Vagina (tissue), 2 donors: ENCODE measurements at places on chromosomes 3 and 15. TPM values are rescaled to one million over a fixed set of nuclear protein-coding genes. Genes with fewer than 3 reads are reported as not detected.
A peak's percentile ranks its signal among the peaks of the same experiment; 100 is the strongest.

The IP6K2 gene
- total RNA-seq, result 119 TPM

The OXSM gene
- total RNA-seq, result 5.9 TPM

The RABL3 gene
- total RNA-seq, result 12.8 TPM

The HRH1 gene
- 9.3 TPM for total RNA-seq

The ITGA11 gene
- 15.5 TPM for total RNA-seq

GRCh38 chr15:68797191-68797590 is 23.5 kb downstream of the ANP32A start:
- peaks cover 84% of the 10 kb centered on the region for H3K4me1 ChIP-seq
- H3K27me3 ChIP-seq, result no peaks in the 10 kb centered on the region
- peak overlapping the region; percentile 39 for H3K27ac ChIP-seq
- H3K36me3 ChIP-seq, result no peaks in the 10 kb centered on the region

- H3K4me1 ChIP-seq, result peaks cover 18% of the 10 kb centered on the region
- H3K36me3 ChIP-seq, result no peaks in the 10 kb centered on the region
- DNase-seq, result no peak
- H3K27ac ChIP-seq, result peak overlapping the region; percentile 95
- H3K27me3 ChIP-seq, result no peaks in the 10 kb centered on the region
Measured at GRCh38 chr15:42919308-42919707, 1.3 kb downstream of the TTBK2 start.

- no peaks in the 10 kb centered on the region for H3K27me3 ChIP-seq
- no peak for DNase-seq
- H3K4me1 ChIP-seq, result no peaks in the 10 kb centered on the region
- H3K4me3 ChIP-seq, result no peak overlapping the region
- H3K36me3 ChIP-seq, result no peaks in the 10 kb centered on the region
Measured at GRCh38 chr15:34701536-34701935, 53.3 kb downstream of the GJD2 start.

DNA sequence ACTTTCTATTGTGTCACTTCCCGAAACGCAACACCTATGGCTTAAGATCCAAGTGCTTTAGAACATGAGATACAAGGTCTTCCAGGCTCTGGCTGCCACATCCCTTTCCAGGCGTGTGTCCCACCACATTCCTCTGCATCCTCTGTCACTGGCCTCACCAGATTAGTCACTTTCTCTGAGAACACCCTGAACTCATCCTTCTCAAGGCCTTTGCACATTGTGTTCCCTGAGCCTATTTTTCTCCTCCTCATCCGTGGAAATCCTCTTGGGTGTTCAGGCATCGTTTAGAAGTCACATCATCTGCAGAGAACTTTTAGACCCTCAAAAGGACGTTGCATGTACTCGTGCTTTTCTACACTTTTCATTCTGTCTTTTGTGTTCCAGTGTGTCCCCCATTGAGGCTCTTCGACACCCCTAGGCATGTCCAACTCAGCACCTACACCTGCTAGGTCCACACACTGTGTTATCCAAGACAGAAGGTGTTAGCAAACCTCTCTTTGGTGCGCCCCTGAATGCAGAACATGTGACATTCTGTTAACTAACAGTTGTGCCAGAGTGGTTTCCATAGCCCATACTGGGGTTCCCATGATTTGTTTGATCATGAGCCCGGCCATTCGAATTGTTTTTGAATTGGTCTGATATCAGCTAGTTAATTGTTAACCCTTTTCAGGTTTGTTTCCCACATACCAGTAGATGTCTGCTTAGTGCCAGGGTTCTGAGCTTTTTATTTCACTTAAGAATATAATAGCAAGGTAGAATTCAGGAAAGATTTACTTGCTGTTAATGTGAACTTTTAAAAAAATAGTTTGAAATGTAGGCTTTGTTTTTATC is 67.2 kb downstream of the LPP start:
- no peak overlapping the region for H3K4me3 ChIP-seq
- H3K27me3 ChIP-seq, result no peaks in the 10 kb centered on the region
- H3K27ac ChIP-seq, result peak overlapping the region; percentile 38
- DNase-seq, result no peak
- H3K4me1 ChIP-seq, result peaks cover 58% of the 10 kb centered on the region

DNA sequence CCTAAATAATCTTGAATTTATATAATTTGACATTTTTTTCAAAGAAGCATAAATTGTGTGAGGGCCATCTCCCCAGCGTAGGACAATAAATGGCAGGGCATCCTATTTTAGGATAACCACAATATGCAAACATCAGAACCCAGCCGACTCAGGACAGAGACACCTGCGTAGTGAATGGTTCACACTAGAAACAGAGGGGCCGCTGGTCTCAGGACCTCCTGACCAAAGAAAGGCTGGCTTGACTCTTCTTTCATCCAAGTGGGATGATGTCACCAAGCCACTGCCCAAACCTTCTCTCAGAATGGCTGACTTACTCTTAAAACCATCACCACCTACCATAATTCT is 162.1 kb downstream of the FOXP1 start:
- no peaks in the 10 kb centered on the region for H3K36me3 ChIP-seq
- H3K27ac ChIP-seq, result no peak overlapping the region
- H3K4me3 ChIP-seq, result no peak overlapping the region

- no peak overlapping the region for H3K4me3 ChIP-seq
- no peaks in the 10 kb centered on the region for H3K36me3 ChIP-seq
- no peak overlapping the region for H3K27ac ChIP-seq
- no peak for DNase-seq
- H3K4me1 ChIP-seq, result no peaks in the 10 kb centered on the region
Measured at GRCh38 chr3:58084788-58085543, 76.7 kb downstream of the FLNB start.

DNA sequence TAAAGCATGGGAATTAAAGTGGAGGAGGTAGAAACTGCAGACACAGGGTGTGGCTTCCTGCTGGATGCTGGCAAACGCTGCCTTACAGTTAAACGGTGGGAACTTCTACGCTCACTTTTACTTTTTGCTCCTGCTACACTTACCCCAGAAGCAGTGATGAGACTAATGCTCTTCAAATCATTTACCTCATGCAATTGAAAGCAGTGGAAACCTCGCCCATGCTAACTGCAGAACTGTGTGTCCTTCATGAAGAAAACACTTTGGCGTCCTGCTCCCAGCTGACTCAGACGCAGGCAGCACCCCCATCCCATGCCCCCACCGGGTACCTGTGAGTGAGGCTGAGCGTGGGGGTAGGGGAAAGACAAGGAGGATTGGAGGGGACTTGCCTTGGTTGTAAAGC is 31.8 kb downstream of the UPK1B start:
- H3K27me3 ChIP-seq, result no peaks in the 10 kb centered on the region
- H3K27ac ChIP-seq, result no peak overlapping the region
- H3K4me1 ChIP-seq, result peaks cover 6% of the 10 kb centered on the region
- no peak for DNase-seq
- H3K36me3 ChIP-seq, result peaks cover under 1% of the 10 kb centered on the region

GRCh38 chr15:66224946-66225345 is 28.6 kb downstream of the MEGF11 start:
- no peak for DNase-seq
- H3K4me1 ChIP-seq, result no peaks in the 10 kb centered on the region
- no peak overlapping the region for H3K4me3 ChIP-seq
- H3K27ac ChIP-seq, result no peak overlapping the region
- no peaks in the 10 kb centered on the region for H3K36me3 ChIP-seq
- H3K27me3 ChIP-seq, result no peaks in the 10 kb centered on the region

DNA sequence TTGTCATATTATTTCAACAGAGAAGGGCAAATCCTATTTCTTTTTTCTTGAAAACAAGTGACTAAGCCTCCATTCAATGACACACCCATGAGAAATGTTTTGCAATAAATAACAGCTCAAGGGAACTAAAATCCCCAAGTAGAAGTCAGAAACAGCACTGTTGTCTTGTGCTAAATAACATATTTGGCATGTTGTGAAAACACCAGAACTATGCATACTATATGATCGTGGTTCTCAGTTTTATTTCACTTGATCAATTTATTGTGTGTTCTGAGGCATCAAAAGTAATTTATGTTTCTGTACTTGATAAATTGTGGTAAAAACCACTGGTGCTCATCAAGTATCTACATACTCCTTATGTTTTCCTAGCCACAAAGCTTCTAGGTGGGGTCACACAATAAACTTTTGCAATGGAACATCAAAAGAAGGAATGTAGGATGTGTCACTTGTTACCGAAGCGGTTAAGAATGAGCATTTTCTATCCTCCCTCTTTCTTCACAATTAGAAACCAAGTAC is 691.7 kb upstream of the CBLB start:
- no peaks in the 10 kb centered on the region for H3K27me3 ChIP-seq
- peak overlapping the region; percentile 44 for H3K27ac ChIP-seq
- no peaks in the 10 kb centered on the region for H3K36me3 ChIP-seq
- no peak overlapping the region for H3K4me3 ChIP-seq

DNA sequence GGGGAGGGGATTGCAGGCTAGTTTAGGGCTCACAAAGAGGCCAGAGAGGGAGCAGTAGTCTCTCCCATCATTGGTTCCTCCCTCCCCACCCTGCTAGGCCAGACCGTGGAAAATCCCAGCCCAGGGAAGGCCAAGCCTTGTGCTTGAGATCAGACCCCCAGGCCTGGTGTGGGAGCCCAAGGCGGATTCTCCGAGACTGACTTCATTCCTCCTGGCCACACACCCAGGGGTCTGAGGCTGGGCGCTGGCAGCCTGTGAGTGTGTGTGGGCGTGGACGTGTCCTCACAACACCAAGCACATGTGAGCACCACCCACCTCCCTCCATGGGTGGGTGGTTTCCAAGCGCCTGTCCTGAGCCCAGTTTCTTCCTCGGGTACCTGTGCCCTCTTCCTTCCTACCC is 4.1 kb downstream of the LOXL1 start:
- H3K36me3 ChIP-seq, result no peaks in the 10 kb centered on the region
- peaks cover 47% of the 10 kb centered on the region for H3K4me1 ChIP-seq
- DNase-seq, result no peak
- H3K27ac ChIP-seq, result peak overlapping the region; percentile 86
- no peak overlapping the region for H3K4me3 ChIP-seq

DNA sequence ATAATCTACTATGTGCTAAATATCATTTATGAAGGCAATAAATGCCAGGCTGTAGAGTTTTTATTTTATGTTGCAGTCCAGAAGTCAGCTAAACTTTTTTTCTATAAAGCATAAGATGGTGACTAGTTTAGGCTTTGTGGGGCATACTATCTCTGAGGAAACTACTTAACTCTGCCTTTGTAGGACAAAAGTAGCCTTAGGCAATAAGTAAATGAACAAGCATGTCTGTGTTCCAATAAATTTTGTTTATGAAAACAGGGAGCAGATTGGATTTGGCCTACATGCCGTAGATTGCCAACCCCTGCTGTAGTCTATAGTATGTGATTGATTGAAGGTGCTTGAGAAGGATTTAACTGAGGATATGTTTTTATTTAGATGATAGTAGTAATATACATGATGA is 502.5 kb upstream of the NAALADL2 start:
- H3K36me3 ChIP-seq, result no peaks in the 10 kb centered on the region
- no peaks in the 10 kb centered on the region for H3K27me3 ChIP-seq
- no peak overlapping the region for H3K27ac ChIP-seq
- DNase-seq, result no peak
- no peaks in the 10 kb centered on the region for H3K4me1 ChIP-seq

DNA sequence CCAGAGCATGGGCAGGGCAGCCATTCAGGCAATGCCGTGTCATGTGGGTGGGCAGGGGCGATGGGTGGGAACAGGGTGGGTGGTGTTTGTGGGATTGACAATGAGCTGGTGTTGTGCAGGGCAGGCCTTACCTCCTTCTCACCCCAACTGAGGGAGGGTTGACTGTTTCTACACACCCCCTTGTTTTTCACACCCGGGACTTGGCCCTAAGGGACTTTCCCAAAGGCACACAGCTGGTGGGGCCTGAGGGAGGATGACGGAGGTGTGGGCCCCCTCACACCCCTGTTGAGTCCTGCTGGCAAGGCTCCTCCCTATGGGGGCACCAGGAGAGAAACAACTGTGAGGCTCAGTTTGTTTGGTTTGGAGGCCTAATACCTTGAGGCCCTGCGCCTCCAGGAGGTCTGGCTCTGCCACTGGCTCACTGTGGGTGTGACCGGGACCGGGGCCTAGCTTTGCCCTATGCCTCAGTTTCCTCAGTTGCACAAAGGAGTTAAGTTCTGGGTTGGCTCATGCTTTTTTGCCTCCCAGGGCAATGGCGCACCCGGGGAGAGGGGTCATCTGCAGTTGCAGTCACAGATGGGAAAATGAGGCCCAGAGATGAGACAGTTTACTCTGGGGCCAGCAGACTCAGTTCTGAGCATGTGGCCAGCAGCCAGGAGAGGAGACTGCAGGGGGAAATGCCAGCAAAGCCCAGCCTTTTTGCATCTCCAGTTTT is 5.1 kb upstream of the DNAH1 start:
- H3K27ac ChIP-seq, result no peak overlapping the region
- H3K36me3 ChIP-seq, result no peaks in the 10 kb centered on the region
- no peaks in the 10 kb centered on the region for H3K4me1 ChIP-seq
- no peaks in the 10 kb centered on the region for H3K27me3 ChIP-seq
- no peak for DNase-seq
